Right renal pelvis (tissue), 4 donors: ENCODE measurements at places on chromosomes 11 and 22.
A peak's percentile ranks its signal among the peaks of the same experiment; 100 is the strongest.

DNA sequence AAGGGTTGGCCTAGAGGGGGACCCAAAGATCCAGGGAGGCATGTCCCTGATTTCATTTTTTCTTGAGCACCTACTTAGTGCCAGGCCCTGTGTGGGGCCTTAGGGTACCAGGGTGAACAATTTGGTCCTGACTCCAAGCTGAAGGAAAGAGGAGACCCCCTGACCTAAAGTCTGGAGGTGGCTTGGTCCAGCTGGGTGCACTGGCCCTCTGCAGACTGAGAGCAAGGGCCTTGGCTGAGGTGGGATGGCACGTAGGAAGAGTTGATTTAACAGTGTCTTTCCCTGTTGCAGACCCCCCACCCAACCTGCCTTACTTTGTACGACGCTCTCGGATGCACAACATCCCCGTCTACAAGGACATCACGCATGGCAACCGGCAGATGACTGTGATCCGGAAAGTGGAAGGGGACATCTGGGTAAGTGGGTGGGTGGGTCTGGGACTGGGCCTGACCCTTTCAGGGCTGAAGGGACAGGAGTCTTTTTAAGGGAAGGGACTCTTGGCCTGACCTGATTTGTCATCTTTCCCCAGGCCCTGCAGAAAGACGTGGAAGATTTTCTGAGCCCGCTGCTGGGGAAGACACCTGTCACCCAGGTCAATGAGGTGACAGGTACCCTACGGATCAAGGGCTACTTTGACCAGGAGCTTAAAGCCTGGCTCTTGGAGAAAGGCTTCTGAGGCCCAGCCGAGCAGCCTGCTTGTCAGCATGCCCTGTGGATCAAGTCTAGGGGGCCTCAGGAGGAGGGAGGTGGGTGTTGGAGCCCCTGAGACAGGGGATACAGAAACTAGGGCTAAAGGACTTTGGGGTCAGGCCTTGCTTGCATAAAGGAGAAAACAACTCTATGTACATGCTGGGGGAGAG lies 3.3 kb downstream of the MRPL49 start:
- no peak for DNase-seq

- DNase-seq, result no peak
These were observed 32.7 kb upstream of the TXNRD2 start for GRCh38 chr22:19974268-19974861.

GRCh38 chr11:18594999-18595749 lies 4.4 kb upstream of the MISFA start:
- DNase-seq, result no peak

GRCh38 chr11:69359735-69360480 lies 66.0 kb downstream of the MYEOV start:
- DNase-seq, result no peak

DNA sequence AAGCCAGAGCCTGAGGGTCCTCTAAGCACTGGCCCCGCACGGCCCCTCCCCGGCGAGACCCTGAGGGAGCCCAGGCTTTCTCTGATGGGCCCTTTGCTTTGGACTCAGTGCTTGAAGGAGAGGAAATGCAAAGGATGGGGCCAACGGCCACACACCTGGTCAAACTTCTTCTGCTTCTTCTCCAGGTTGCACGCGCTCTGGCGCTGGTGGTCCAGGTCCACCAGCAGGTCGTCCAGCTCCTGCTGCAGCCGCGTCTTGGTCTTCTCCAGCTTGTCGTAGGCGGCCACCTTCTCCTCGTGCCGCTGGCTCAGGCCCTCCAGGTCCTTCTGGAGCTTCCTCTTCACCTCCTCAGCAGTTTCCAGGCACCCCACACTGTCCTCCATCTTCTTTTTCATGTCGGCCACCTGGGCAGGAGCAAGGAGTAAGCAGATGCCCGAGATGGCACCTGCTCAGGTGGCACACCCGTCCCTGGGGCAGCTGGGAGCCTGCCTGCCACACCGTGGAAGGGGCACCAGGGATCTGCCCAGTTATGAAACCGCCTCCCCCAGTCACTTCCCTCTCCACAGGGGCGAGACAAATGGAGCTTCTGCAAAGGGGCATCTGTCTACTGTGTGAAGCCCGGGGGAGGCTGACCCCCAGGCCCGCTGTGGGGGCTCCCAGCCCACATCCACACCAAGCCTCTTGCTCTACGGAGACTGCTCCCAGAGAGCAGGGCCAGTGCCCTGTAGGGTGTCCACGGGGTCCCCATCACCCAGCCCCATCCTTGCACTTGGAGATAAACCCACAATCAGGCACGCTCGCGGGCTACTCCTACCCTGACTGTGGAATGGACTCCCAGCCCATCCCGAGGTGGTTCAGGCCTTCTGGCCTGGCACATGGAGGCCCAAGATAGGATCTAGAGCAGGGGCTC lies 39.2 kb downstream of the APOL1 start:
- no peak for DNase-seq

GRCh38 chr11:87265132-87265531 lies 227.4 kb downstream of the TMEM135 start:
- DNase-seq, result no peak

DNA sequence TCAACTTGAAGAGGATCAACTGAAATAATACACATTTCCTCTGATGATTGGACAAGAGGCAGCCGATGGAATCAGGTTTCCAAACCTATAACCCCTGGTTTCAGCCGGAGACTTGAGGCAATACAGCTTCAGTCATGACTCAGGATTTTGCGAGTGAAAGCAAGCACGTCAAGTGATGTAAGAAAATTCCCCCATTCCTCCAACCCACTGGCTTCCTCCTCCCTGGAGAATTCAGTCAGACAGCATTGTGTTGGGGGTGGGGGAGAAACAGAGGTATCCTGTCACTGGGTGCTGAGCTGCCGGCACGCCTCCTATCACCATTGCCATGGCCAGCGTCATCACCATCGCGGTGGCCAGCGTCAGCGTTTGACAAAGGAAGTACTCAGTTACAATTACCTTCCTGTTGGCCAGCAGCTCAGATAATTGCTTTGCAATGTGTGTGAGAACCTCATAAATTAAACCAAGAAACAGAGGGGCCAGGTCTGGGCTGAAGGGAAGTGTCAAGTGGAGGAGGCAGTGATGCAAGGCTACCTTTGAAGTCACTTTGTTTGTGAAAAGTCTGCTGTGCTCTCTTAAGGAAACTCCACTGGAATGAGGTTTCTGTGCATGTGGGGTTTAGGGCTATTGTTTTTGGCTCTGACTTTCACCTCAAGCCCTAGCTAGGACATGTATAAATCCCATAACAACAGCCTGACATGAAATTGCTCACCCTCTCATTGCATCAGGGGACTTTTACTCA lies 50.2 kb downstream of the LIF start:
- DNase-seq, result peak; percentile 78

GRCh38 chr11:10858439-10859325 lies 829 bp upstream of the ZBED5 start:
- DNase-seq, result no peak

DNA sequence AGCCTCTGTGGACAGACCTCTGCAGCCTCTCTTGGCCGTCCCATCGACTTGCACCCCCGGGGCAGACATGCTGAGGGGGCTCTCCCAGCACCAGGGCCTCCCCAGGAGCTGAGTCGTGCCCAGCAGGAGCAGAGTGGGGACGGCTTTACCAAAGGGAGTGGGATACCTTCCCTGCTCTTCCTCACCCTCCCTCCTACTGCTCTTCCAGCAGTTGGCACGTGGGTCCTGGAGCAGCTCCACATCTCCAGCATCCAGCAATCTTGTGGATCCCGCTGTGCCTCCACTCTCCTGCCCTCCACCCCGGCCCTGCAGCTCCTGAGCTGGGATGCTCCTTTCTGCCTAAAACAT lies 854.0 kb downstream of the BRD1 start:
- DNase-seq, result no peak

DNA sequence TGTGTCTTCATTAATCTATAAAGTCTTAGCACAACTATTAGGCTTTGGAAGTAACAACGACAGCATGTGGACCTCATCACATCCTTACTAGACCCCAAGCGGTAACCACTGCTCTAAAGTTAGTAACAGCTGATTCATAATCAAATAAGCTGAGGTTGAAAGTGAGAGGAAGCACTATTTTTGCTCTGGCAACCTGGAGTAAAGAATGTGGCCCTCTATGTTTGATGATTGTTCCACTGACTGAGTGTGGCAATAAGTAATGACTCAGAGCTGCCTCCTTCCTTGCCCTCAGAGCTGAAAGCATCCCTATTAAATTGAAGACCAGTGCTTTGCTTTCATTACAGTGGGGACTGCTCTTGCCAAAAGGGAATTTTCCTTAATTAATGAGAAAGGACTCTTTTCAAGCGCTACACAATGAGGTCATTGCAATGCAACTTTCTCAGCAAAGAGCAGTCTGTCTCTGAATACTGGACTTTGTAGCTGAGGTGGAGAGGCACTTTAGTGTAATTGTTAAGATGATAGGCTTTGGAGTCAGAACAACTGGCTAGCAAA lies 906.1 kb upstream of the RAG2 start:
- DNase-seq, result no peak

GRCh38 chr11:61062181-61062930 lies 39.9 kb upstream of the CD5 start:
- no peak for DNase-seq

- DNase-seq, result no peak
These were observed 27.5 kb downstream of the TBC1D22A start for GRCh38 chr22:46789992-46790391.

- no peak for DNase-seq
These were observed 33.8 kb upstream of the MUC5AC start for GRCh38 chr11:1123970-1124369.

GRCh38 chr22:17035246-17035645 lies 27.2 kb upstream of the GAB4 start:
- no peak for DNase-seq

DNA sequence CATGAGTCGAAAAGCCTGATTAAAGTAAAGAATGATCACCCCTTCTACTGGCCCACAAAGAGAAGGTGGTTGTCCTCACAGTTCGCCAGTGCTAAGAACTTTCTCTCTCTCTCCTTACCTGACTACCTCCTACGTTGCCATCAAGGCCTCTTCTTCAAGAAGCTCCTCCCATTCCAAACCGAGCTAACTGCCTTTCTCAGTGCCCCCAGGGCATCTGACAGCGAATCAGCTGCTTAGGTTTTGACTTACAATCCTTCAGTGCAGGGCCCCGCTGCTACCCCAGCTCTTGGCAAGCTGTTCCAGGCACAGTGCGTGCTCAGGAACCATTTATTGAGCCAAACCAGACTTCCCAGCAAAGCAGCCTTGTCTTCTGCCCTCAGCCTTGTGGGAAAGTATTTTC lies 5.8 kb downstream of the VSTM5 start:
- DNase-seq, result no peak

DNA sequence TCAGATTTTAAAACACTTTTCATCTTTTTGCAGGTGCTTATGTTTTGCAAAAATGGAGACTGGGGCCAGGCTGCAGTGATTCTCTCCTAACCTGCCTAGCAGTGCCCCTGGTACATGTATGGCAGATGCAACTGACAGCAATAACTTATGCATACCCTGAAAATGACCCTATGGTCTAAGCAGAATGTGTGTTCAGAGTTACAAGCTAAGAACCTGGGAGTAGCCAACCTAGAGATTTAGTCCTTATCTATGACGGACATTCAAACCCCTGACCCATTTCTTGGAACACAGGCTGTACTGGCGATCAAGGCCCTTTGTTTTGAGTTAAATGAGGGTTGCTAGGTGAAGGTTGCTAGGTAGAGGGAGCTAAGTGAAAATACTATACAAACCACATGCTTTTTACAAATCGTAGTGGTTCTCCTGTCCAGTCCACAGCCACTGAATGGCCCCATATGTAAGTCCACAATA lies 184.9 kb upstream of the SESN3 start:
- no peak for DNase-seq

DNA sequence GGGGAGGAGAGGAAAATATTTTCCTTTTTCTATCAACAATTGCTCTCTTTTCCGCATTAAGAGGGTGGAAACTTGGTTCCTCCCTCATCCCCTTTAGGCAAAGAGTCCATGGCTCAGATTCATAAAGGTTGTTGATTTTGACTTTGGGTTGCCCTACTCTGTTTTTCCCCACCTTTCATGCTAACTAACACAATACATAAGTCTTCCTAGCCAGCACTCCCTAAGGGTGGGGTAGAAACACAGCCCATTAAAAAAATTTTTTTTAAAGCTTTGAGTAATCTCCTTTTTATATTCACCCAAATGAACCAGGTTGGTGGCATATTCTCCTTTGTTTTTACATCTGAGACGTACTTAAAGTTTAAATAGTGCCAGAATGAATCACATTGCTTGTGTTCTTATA lies 20.0 kb upstream of the LIN7C start:
- DNase-seq, result no peak

GRCh38 chr22:49446759-49447710 lies 380.6 kb downstream of the BRD1 start:
- DNase-seq, result no peak

DNA sequence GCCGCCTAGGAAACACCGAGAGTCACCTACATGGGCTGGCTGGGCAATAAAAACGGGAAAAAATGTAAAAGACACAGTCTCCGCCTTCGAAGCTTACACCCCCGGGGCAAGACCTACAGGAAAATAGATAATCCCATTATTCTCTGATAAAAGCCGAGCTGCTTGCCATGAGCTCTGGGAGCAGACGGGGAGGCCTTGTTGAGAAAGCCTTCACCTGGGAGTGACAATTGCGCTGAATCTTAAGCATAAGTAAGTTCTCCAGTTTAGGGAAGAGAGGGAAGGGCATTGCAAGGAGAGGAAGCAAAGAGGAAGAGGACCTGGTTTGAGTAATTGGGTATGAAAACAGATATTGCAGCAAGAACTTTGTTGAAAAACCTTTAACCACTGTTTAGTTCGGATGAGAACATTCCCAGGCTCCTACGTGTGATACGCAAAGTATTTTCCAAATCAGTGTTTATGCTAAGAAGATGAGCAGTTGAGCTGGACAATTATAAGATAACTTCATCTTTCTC lies 813 bp upstream of the BTBD10 start:
- peak; percentile 4 for DNase-seq

- no peak for DNase-seq
These were observed 16.2 kb downstream of the ATG13 start for GRCh38 chr11:46633291-46634217.

DNA sequence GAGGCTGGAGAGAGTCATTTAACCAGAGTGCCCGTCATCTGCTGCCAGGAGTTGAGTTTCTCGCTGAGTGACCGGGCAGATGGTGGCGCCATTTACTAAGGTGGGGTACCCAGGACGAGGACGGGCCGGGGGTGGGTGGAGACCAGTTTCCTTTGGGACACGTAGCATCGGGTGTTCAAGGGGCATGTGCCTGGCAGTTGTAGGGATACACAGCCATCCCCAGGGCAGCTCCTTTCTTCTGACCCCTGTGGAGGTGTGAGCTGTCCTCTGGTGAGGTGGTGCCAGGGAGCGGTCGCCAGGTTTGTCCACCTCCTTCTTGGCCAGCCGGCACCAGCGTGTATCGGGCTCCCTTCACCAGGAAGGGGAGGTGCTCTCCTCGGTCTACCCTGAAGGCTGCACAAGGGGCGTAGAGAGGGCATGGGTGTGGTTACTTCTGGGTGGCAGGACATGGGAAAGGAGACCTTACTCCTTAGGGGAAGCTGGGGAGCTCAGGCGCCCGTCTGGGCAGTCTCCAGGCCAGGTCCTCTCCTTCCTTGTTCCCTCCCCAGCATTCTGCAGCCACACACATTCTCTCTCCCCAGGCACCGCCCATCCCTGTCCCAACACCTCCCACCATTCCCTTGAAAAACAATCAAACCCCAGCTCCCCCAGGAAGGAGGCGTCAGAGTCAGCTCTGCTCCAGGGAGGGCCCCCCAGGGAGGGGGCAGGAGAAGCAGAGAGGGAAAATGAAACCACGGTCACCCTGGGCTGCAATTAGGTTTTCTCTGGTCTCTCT lies 10.3 kb upstream of the MB start:
- no peak for DNase-seq

- DNase-seq, result no peak
These were observed 10.8 kb downstream of the SYT12 start for GRCh38 chr11:67033661-67034166.

GRCh38 chr11:35938231-35938630 lies 5.6 kb upstream of the LDLRAD3 start:
- DNase-seq, result no peak
